ENCODE measurements at places on chromosomes 7 and 10.

DNA sequence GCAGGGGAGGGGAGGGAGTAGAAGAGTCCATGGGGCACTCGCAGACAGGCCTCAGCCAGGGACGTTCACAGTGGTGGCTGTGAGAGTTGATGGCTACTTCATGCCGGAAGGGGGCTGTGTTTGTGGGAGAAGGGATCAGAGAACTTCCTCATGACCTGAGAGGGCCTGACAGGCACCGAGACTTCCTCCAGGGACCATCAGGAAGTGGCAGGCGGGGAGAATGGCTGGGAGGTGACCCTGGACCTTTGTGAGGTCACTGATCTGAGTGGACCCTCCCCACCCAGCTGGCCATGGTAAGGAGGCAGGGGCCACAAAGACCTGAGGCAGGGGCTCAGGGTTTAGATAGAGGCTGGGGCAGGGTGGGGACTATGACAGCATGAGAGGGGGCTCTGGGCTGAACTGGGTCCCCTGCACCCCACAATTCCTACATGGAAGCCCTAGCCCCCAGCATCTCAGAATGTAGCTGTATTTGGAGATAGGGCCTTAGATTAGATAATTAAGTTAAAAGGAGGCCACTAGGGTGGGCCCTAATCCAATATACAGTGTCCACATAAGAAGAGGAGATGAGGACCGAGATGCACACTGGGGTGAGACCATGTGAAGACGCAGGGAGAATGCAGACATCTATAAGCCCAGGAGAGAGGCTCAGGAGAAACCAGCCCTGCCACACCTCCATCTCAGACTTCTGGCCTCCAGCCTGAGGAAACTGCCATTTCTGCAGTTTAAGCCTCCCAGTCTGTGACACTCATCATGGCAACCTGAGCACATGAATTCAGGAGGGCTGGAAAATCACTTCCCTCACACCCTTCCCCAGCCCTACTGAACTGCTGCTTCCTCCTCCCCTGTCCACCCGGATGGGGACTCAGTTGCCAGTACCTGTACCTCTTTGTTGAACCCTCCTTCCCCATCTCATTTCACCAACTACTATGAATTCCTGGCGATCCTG, 273.9 kb upstream of the ZNF32 start:
- DNase-seq = no peak

DNA sequence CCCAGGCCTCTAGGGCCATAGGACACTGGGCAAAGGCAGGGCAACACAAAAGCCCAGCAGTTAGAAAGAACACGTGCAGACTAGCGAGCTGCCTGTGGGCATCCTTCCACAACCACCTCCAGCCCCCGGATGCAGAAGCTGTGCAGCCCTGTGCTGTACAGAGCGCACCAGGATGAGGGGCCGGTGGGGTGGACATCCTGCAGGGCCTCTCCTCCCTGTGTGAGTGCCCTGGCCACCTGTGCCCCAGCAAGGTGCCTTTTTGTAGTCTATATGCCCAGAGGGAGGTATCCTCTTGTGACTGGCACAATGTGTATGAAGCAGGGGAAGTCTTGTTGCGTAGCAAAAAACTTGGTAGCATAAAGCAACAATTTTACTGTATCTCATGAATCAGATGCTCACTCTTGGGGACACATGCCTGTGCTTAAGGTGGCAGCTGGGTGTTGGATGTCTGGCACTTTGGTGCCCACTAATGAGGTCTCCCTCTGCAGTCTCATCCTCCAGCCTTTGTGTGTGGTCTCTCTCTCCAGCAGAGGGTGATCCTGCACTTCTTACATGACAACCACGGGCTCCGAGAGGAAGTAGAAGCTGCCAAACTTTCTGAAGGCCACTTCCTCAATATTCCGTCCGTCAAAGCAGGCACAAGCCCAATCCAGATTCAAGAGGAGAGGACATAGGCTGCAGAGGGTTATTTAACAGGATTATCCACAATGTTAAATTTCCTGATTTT, 8.7 kb downstream of the NCAPG2 start:
- DNase-seq = no peak

DNA sequence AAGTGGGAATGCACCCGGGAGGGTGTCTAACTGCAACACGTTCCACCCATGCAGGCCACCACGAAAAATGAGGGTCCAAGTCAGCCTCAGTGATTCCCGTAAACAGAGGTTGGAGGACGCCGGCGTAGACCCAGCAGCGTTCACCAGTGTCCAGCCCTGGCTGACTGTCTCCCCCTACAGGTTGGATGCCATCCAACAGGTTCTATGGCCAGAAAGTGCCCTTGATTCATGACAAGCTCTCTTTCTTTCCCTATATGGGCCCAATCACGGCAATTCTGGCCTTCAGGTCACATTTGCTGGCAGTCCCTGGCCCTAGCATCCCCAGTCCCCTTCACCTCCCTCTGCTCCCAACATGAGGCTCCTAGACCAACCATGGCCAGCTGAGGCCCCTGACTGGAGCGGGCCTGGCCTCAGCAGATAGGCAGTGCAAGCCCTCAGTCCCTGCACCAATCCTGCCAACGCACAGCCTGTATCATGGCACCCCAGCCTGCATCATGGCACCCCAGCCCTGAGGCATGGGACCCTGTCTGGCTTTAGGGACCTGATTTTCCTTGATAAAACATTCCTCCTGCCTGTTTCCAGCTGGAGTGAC, 227.4 kb downstream of the GRID1 start:
- DNase-seq = no peak

GRCh38 chr10:51367127-51367526, 292.8 kb downstream of the PRKG1 start:
- no peak for DNase-seq

DNA sequence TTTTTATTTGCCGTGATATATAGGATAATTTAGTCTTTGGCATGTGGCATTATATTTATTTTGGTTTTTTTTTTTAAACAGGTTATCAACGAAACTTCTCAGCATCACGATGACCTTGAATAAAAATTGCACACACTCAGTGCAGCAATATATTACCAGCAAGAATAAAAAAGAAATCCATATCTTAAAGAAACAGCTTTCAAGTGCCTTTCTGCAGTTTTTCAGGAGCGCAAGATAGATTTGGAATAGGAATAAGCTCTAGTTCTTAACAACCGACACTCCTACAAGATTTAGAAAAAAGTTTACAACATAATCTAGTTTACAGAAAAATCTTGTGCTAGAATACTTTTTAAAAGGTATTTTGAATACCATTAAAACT, 9.1 kb downstream of the VIM start:
- no peak for DNase-seq

GRCh38 chr10:79293841-79294581, 53.3 kb upstream of the PPIF start:
- DNase-seq = no peak

DNA sequence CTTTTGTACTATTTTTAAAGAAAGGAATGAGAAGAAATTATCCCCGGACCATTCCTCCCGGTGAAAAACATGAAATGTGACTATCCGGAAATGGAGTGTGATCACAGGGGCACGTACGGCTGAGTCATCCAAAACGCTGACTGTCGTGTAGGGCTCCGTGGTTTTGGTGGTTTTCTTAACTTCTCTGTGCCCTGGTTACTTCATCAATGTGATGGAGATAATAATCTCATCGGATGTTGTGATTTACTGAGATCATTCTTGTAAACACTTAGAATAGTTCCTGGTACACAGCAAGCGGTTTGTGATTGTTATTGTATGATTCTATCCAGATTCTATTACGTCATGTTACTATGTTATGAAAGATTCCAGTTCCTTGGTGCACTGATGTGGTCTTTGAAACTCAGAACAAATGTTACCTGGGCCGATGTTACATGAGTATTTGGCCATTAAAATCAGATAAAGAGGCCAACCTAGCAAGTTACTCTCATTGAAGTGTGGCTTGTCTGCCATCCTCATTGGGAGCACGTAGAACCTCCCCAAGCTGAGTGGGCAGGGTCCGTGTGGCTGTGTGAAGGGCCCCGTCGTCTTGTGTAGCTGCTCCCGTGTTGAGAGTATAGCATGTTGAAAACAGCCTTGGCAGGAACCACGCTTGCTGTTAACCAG, 99.5 kb downstream of the CAMK1D start:
- DNase-seq = no peak

DNA sequence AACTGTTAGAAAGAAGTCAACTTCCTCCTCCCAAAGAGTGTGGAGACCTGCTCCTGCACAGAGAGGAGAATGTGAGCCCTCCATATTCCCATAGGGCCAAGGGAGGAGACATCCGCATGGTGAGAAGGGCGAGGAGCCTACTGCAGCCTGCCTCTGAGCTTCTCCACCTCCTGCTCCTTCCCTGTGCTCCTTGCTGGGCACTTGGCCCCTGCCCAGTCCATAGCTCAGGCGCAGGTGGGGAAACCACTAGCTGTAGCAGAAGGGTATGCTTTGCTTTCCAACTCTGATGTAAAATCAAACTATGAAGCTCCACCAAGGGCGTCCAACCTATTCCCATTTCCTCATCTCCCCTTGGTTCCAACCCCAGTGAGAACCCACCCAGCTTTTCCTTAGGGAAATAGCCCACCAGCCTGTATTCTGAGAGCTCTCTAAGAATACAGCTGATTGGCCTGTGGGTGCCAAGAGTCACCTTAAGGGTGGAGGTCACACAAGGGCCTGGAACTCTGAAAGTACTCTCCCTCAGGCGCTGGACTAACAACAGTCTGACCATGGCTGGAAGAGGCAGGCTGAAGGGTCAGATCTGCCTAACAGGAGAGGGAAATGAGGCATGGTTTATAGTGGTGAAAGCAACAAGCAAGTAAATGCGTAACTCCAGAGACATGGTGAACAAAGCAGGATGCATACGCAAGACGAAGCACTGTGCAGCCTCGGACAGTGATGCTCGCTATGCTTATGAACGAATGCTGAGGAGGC, 13.9 kb downstream of the ZNF488 start:
- DNase-seq = no peak

DNA sequence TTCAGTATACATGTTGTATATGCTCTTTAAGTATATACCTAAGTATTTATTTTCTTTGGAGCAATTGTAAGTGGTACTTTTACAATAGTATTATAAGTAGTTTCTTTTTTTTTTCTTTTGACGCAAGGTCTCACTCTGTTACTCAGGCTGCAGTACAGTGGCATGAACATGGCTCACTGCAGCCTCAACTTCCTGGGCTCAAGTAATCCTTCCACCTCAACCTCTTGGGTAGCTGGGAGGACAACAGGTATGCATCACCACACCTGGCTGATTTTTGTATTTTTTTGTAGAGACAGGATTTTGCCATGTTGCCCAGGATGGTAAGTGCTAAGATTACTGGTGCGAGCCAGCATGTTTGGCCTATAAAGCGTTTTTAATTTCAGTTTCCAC, 13.7 kb upstream of the CDCA7L start:
- DNase-seq = no peak

DNA sequence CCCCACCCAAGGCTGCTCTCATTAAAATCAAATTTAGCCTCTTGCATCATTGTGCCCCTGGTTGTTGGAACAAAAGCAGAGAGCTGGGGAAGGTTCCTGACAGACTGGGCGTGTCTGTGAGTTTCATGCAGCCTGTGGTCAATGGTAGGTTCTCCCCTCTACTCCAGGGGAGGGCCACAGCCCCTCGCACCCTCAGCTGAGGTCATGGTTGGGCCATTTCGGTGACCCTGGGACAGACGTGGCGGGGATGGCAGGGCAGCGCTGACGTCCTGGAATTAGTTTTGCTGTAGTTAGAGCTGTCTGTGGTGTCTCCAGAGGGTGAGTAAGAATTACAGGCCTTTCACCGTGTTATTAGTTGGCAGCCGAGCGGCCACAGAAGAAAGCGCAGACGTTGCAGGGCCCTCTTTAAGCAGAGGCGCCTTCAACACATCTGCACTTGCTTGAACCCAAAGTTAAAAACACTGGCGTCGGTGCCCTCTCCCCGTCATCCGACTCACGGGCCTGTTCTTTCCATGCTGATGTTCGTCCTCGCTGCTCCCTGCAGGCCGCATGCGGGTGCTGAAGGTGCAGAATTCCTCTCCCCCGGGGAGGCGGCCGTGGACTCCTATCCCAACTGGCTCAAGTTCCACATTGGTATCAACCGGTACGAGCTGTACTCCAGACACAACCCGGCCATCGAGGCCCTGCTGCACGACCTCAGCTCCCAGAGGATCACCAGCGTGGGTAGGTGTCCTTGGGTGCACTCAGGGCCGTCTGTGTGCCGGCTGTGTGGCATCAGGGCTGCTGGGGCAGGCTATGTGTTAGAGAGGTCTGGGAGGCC, 2.8 kb downstream of the FAM20C start:
- no peak for DNase-seq

GRCh38 chr7:28626624-28627262, 214.4 kb downstream of the CREB5 start:
- no peak for DNase-seq

DNA sequence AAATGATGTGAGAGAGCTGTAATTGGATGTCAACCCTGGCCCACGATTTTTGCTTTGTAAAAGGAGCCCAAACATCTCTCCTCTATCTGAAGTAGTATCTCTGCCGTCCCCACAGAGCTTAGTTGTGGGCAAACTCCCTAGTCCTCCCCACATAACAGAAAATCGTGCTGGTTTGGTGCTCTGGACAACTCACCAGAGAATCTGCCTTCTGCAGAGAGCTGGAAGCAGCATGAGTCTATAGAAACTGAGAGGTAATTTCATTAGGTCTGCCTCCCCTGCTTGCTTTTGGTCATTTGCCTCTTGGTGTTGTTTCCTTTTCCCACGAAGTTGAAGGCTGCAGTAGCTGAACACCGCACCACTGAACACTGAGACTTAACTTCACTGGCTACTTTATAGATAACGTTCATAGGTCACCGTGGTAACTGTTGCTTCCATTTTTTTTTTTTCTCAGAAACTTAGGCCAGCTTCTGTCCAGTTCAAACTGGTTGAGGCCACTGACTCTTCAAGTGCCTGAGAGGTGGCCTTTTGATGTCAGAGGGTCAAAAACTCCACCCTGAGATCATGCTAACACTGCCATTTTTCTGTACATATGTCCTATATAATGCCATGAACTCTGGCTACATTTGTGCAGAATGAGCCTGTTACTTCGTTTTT, 3.3 kb upstream of the CDCA7L start:
- no peak for DNase-seq

DNA sequence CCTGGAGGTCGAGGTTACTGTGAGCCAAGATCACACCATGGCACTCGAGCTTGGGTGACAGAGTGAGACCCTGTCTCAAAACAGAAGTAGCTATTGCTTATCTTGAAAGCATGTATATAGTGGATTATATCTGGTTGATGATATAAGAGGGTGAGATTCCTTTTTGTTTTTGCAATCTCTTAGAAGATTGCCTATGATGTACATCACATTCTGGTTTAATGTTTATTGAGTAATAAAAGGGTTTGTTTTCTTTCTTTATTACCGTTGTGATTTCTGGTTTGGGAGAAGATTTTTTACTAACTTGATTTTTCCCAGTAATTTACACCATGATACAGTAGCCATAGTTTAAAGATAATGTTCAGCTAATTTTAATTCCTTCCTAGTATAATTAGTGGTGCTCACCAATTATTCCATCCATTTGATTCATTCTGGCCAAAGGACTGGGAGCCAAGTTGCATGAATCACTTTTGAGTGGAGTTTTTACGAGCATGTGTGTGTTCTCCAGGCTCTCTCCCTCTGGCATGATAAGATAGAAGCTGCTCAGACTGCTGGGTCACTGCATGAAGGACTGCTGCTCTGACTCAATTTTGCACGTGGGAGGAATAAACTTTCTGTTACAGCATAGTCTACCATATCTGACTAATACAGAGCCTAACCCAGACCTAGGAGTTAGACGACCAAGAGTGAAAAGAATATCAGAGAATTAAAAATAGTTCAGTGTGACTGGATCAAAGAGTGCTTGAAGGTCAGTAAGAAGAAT, 13.5 kb upstream of the TSPAN13 start:
- DNase-seq = no peak

All from cortex of kidney (tissue), 1 donor.